Caco-2 (cell line): ENCODE measurements at places on chromosomes 7 and 10. TPM values are rescaled to one million over a fixed set of nuclear protein-coding genes. Genes with fewer than 3 reads are reported as not detected.

- no peak for DNase-seq
- H3K4me3 ChIP-seq = no peak overlapping the region
- no peaks in the 10 kb centered on the region for H3K36me3 ChIP-seq
- H3K4me1 ChIP-seq = no peaks in the 10 kb centered on the region
These were observed 69.2 kb downstream of the SDK1 start for GRCh38 chr7:3370068-3370830.

DNA sequence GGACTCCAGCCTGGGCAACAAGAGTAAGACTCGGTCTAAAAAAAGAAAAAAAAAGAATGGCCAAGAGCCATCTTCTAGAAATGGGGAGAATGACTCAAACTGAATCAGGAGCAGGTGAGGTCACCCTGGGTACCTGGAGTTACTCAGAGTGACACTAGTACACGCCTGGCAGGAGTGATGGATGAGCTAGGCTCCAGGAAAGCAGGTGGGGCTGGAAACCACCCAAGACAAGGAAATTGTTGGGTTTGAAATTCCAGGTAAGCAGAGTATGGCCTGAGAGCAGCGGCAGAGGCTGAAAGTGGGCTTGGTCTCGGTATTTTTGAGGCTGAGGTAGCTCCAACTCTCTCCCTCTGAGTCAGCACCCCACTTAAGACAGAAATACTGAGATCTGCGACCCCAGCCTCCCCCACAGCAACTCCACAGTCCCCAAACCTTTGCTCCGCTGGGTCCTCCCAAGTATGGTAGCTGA lies 18.5 kb downstream of the DDIT4 start:
- H3K27me3 ChIP-seq = no peaks in the 10 kb centered on the region
- H3K4me3 ChIP-seq = no peak overlapping the region
- DNase-seq = no peak
- no peaks in the 10 kb centered on the region for H3K36me3 ChIP-seq
- 0 out of 2 replicates have a peak, but pooled peaks cover 6% of the 10 kb centered on the region for H3K4me1 ChIP-seq

GRCh38 chr10:21531164-21531563 lies 2.9 kb upstream of the MLLT10 start:
- H3K36me3 ChIP-seq = no peaks in the 10 kb centered on the region
- no peaks in the 10 kb centered on the region for H3K27me3 ChIP-seq
- no peak overlapping the region for H3K4me3 ChIP-seq
- peaks cover 30% of the 10 kb centered on the region for H3K4me1 ChIP-seq

- H3K4me3 ChIP-seq = no peak overlapping the region
- no peak overlapping the region for H3K27ac ChIP-seq
- H3K36me3 ChIP-seq = no peaks in the 10 kb centered on the region
- no peak for DNase-seq
These were observed 822 bp downstream of the SAMD9L start for GRCh38 chr7:93147363-93147762.

- no peaks in the 10 kb centered on the region for H3K27me3 ChIP-seq
- H3K4me1 ChIP-seq = no peaks in the 10 kb centered on the region
- DNase-seq = no peak
- no peaks in the 10 kb centered on the region for H3K36me3 ChIP-seq
- no peak overlapping the region for H3K4me3 ChIP-seq
- H3K27ac ChIP-seq = no peak overlapping the region
These were observed 345.0 kb upstream of the PCDH15 start for GRCh38 chr10:55146032-55146431.

DNA sequence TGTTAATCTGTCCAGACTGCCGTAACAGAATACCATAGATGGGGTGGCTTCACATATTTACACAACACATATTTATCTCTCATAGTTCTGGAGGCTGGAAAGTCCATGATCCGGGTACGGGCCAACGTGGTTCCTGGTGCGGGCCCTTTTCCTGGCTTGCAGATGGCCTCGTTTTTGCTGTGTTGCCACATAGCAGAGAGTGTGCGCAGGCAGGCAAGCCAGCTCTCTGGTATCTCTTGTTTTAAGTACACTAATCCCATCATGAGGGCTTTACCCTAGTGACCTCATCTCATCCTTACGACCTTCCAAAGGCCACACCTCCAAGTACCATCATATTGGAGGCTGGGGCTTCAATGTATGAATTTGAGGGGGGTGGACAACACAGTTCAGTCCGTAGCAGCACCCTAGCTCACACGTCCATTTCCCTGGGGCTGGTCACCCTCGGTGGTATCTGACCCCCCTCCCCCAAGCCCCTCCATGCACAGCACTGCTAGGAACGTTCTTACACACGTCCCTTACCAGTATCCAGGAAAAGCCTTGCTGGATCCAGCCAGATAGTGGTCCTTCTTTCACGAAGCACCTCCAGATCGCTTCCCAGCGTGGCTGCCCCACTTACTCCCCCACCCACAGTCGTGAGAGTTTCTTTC lies 21.5 kb downstream of the CUX1 start:
- no peak for DNase-seq
- H3K4me3 ChIP-seq = no peak overlapping the region
- H3K4me1 ChIP-seq = no peaks in the 10 kb centered on the region
- no peaks in the 10 kb centered on the region for H3K27me3 ChIP-seq
- no peaks in the 10 kb centered on the region for H3K36me3 ChIP-seq

DNA sequence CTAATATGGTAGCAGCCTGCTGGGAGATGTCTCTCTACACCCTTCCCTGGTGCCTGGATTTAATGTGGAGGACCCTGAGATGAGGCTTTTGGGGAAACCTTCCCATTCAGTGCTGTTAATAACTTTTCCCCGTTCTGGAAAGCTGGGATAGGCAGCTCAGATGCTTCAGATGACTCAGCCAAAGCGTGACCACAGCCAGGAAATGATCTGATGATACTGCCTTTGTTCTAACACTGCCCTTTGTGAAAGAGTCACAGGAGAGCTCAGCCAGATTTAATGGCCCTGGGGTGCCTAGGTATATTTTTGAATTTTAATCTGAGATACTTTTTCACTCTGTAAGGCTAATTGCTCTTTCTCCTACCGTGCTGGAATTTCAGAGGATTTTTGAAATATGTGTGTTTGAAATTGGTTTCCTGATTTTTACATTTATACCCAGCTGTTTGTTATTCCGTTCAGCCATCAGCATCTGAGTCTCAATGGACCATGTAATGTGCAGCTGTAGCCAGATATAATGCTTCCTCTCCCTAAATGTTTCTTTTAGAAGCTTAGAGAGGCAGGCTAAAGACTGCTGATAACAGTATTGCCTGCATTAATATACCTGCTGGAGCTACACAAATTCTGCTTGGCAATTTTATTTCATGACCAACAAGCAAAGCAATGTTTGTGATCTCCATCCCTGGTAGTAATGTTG lies 17.8 kb downstream of the CELF2 start:
- DNase-seq = no peak
- no peak overlapping the region for H3K27ac ChIP-seq
- H3K4me1 ChIP-seq = no peaks in the 10 kb centered on the region
- H3K36me3 ChIP-seq = no peaks in the 10 kb centered on the region

GRCh38 chr7:153604-154003 lies 38.8 kb upstream of the FAM20C start:
- DNase-seq = no peak
- H3K4me1 ChIP-seq = peaks cover 12% of the 10 kb centered on the region
- H3K4me3 ChIP-seq = no peak overlapping the region
- H3K36me3 ChIP-seq = no peaks in the 10 kb centered on the region
- no peak overlapping the region for H3K27ac ChIP-seq
- H3K27me3 ChIP-seq = no peaks in the 10 kb centered on the region

- H3K36me3 ChIP-seq = no peaks in the 10 kb centered on the region
- H3K27me3 ChIP-seq = no peaks in the 10 kb centered on the region
- no peak overlapping the region for H3K27ac ChIP-seq
- H3K4me1 ChIP-seq = no peaks in the 10 kb centered on the region
These were observed 2.7 kb downstream of the IGFBP1 start for GRCh38 chr7:45890902-45891461.

GRCh38 chr10:112208292-112208691 lies 24.7 kb upstream of the GPAM start:
- no peak for DNase-seq
- no peaks in the 10 kb centered on the region for H3K27me3 ChIP-seq
- H3K4me1 ChIP-seq = no peaks in the 10 kb centered on the region
- H3K36me3 ChIP-seq = no peaks in the 10 kb centered on the region

DNA sequence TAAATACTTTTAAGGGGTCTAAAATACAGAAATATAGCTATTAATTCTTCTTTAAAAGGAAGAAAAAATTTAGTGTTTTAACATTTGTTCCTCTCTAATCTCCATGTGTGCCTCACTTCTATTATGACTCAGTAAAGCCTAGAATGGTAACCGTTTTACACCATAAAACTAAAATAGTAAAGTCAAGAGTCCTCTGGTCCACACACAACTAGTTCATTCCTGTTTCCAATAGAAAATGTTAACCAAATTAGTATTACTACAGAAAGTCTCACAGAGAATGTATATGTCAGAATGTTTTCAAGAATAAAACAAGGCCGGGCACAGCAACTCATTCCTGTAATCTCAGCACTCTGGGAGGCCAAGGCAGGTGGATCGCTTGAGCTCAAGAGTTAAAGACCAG lies 55.8 kb downstream of the CNOT4 start:
- no peak overlapping the region for H3K27ac ChIP-seq
- no peak for DNase-seq
- H3K4me1 ChIP-seq = no peaks in the 10 kb centered on the region
- no peaks in the 10 kb centered on the region for H3K27me3 ChIP-seq
- no peaks in the 10 kb centered on the region for H3K36me3 ChIP-seq

- no peak overlapping the region for H3K27ac ChIP-seq
- no peaks in the 10 kb centered on the region for H3K4me1 ChIP-seq
- DNase-seq = no peak
These were observed 196.9 kb downstream of the ZEB1 start for GRCh38 chr10:31515819-31516402.

GRCh38 chr10:132476146-132477065 lies 61.2 kb upstream of the INPP5A start:
- no peaks in the 10 kb centered on the region for H3K36me3 ChIP-seq
- no peak overlapping the region for H3K27ac ChIP-seq
- H3K4me3 ChIP-seq = no peak overlapping the region
- H3K27me3 ChIP-seq = no peaks in the 10 kb centered on the region
- no peak for DNase-seq

DNA sequence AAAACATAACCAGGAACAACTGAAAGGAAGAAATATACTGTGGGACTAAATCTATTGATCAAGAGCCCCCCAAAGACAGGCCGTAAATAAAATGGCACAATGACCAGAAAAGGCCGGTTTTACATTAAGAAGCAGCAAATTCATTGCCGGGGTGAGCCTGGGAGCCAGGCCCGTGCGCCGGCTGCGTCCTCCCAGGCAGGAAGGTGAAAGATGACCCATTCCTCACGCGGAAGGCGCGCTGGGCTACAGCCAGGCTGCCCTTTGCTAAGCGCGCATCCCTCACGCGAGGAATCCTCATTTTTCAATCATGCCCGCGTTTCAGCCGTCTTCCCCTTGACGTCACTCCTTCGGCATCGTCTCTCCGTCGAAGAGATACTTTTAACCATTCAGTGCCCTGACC lies 47.6 kb upstream of the MGMT start:
- H3K27me3 ChIP-seq = no peaks in the 10 kb centered on the region
- no peak overlapping the region for H3K4me3 ChIP-seq
- no peaks in the 10 kb centered on the region for H3K36me3 ChIP-seq
- DNase-seq = no peak
- no peak overlapping the region for H3K27ac ChIP-seq

GRCh38 chr7:51080622-51081269 lies 235.9 kb downstream of the COBL start:
- H3K4me3 ChIP-seq = no peak overlapping the region
- peaks cover 5% of the 10 kb centered on the region for H3K36me3 ChIP-seq
- H3K27me3 ChIP-seq = no peaks in the 10 kb centered on the region
- H3K27ac ChIP-seq = no peak overlapping the region
- H3K4me1 ChIP-seq = no peaks in the 10 kb centered on the region
- DNase-seq = no peak

DNA sequence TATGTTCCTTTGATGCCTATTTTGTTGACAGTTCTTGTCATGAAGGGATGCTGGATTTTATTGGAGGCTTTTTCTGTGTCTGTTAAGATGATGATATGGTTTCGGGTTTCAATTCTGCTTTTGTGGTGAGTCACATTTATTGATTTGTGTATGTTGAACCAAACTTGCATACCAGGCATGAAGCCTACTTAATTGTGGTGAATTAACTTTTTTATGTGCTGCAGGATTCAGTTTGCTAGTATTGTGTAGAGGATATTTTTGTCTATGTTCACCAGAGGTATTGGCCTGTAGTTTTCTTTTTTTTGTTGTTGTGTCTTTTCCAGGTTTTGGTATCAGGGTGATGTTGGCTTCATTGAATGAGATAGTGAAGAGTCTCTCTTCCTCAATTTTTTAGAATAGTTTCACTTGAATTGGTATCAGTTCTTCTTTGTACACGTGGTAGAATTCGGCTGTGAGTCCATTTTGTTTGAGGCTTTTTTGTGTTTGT lies 345.9 kb downstream of the KIF20B start:
- DNase-seq = no peak
- no peak overlapping the region for H3K4me3 ChIP-seq
- no peaks in the 10 kb centered on the region for H3K4me1 ChIP-seq
- H3K27ac ChIP-seq = no peak overlapping the region
- no peaks in the 10 kb centered on the region for H3K36me3 ChIP-seq
- no peaks in the 10 kb centered on the region for H3K27me3 ChIP-seq

DNA sequence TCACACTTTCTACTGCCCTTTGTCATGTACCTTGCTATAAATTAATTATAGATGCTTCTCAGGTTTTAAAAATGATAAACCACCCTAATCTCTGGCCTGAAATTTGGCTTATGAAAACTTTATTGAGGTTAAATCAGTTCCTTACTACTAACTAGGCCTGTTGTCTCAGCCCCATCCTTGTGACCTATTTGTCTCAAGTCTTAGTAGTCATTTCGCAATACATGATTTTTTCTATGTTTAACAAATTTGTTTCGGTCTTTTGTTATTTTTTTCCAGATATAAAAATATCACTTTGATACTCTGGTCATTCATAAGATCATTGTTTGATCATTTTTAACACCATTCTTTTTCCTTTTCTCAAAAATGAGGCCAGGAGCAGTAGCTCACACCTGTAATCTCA lies 411.6 kb downstream of the GFRA1 start:
- no peaks in the 10 kb centered on the region for H3K27me3 ChIP-seq
- no peak for DNase-seq
- 0 out of 2 replicates have a peak, but pooled peaks cover 3% of the 10 kb centered on the region for H3K4me1 ChIP-seq

Gene SOSTDC1
- 8.1 and 8.4 TPM in 2 replicates for total RNA-seq

Gene CHAT
- 0.18 and 0.32 TPM in 2 replicates for total RNA-seq

Gene STEAP4
- total RNA-seq = 0.05 TPM in 1 of 2 replicates, not detected in the other

Gene TMEM120A
- total RNA-seq = 65.4 and 71.1 TPM in 2 replicates

Gene OLAH
- not detected in 2 replicates for total RNA-seq

Gene CRPPA
- 7.3 and 7.9 TPM in 2 replicates for total RNA-seq

Gene GARIN1A
- total RNA-seq = 0.48 and 0.79 TPM in 2 replicates

Gene TAS2R41
- total RNA-seq = not detected in 2 replicates

Gene DGKI
- total RNA-seq = 0.77 and 0.84 TPM in 2 replicates
